ENCODE measurements at places on chromosomes 2 and 18.

GRCh38 chr2:69022548-69022947 lies 9.6 kb downstream of the ANTXR1 start:
- DNase-seq: no peak

DNA sequence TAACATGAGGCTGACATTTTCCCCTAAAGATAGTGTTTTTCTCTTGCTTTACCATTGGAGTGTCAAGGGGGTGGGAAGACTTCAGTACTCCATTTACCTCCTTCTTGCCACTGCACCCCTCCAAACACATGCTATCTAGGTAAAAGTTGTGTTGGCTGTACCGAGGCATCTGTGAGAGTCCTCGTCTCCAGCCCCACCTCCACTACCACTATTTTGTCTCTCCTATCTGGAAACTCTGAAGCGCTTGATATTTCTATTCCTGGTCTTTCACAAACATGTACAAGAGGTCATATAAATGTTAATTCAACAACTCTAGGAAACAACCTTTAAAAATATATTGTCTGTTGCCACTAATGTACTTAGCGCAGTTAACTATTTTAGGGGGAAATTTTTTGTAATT lies 132.6 kb downstream of the PKP4 start:
- DNase-seq: no peak

GRCh38 chr2:235935773-235936172 lies 232.4 kb downstream of the GBX2 start:
- no peak for DNase-seq

- no peak for DNase-seq
Observed at GRCh38 chr2:105431367-105432043, 32.7 kb upstream of the FHL2 start.

- no peak for DNase-seq
Observed at GRCh38 chr2:202418027-202418426, 41.9 kb downstream of the BMPR2 start.

Measured in CD4-positive, alpha-beta T cell treated with Interleukin-15 for 4 hours (primary cell).